ENCODE measurements at places on chromosomes 11 and 22.

- no peak for DNase-seq
Measured at GRCh38 chr11:57361926-57362325, 19.0 kb downstream of the PRG3 start.

DNA sequence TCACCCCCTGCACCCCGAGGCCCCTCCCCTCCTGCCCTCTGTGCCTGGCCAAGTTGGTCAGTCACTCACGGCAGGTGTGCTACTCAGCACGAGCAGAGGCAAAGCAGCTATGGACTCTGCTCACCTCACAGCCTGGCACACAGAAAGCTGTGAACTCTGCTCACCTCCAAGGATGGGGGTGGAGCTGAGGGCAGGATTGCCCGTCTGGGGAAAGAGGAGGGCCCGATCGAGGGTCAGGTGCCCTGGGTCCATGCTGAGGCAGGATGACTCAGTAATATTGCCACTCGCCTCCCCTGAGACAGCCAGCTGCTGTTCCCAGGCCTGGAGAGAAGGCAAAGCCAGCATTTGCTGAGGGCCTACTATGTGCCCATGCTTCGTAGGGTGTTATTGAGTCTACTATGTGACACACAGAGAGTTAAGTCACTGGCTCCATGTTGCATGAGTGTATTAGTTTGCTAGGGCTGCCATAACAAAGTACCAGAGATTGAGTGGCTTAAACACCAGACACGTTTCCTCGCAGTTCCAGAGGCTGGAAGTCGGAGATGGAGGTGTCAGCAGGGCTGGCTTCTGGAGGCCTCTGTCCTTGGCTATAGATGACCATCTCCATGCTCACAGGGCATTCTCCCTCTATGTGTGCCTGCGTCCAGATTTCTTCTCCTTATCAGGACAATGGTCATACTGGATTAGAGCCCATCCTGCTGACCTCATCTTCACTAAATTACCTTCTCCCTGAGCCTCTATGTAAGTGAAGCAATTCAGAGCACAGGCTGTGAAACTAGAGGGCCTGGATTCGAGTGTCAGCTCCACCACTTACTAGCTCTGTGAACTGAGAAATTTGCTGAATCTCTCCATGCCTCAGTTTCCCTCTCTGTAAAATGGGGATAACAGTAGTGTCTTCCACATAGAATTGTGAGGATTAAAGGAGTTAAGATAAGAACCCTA lies 13.2 kb upstream of the TSKU start:
- no peak for DNase-seq

GRCh38 chr11:57325735-57326048 lies 940 bp upstream of the TNKS1BP1 start:
- no peak for DNase-seq

GRCh38 chr11:86115542-86116385 lies 46.9 kb upstream of the PICALM start:
- no peak for DNase-seq

DNA sequence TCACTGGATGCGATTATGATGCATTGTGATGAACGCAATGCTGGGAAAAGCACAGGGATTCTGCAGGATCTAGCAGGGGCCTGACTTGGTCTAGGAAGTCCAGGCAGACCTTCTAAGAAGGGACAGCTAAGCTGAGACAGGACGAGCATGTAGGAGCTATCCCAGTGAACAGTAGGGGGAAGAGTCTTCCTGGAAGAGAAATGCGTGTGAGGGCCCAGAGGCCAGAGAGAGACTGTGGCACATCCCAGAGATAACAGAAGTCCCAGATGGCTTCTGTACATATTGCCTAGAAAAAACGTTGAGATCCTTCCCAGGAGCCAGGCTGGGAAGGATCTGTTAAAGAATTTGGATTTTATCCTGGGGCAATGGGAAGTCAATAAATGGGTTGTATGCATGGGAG lies 24.6 kb downstream of the RCN1 start:
- no peak for DNase-seq

DNA sequence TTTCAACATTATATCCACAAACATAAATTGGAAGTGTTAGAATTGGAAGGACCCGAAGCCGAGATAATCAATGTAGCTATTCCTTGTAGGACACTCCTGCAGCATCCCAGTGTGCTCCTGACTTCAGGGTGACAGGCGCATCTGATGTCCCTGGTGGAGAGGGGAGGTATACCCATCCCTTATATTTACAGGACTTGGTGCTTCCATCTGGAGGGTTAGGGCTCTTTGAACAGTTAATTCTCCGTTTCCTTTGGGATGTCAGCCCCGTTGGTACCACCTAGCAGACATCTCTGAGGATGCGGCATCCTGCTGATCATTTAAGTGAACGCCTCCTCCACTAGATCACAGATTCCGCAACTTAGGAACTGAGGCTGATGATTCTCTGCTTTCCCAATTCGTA lies 451.3 kb downstream of the OPCML start:
- DNase-seq, result no peak

DNA sequence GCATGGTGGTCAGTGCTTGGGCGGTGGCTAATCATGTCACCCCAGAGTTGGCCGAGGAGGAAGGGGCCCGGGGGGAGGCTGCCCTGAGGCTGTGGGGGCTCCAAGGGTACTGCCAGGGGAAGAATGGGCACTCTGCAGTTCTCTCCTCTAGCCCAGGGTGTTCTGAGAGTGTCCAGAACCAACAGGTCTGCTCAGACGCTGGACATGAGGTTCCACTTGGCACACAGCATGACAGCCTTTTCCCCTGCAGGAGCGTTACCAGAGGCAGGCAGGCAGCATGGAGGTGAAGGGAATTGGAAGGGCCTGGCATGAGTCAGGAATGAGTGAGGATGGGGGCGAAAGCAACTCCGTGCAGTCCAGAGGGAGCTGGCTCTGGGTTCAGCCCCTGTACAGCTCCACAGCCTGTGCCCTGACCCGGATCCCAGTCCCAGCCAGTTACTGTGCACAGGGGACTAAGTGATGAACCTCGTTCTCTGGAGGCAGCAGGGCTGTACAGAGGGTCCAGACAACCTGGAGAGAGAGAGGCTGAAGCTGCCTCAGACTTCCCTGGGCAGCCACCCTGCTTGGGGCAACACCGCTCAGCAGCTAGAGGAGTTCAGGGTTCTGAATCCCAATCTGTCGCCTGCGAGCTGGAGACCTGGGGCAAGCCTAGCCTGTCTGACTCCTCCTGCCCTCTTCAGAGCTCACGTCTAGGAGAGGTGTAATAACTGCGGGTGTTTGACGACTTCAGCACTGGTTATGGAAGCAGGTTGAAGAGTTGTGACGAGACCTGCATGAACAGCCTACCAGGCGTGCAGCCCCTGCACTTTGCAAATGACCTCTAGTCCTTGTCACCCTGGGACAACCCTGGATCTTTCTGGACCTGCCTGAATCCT lies 14.7 kb upstream of the TUB start:
- no peak for DNase-seq

DNA sequence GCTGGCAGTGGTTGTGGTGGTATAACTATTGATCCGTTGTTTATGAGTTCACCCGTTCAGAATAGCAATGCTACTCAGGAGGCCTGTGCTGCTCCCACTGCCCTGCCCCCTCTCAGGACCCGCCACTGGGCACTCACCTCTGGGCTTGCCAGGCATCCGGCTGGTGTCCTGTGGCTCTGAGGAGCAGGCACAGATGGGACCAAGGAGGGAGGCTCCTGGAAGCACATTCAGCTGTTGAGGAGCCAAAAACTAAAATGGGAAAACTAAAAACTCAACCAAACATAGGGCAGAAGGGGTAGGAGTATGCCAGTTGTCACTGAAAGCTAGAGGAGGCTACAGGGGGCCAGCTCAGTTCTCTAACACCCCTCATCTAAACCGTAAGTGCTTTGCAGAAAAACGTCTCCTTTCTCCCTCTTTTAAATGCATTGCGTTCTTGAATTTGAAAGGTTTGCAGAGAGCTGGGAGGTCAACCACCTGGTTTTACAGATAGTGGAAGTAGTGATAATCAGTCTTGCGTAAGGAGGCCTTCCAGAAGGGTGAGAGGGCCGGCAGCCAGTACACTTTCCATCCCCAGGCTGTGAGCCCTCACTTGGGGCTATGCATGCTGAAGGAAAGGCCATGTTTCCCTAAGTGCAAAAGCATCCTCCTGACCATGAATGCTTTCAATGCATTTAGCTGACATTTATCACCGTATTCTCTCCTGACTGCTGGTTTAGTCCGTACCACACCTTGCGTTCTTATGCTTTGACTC lies 547.4 kb downstream of the NTM start:
- DNase-seq, result no peak

- DNase-seq, result no peak
Measured at GRCh38 chr22:19880786-19881569, 26.3 kb upstream of the GNB1L start.

GRCh38 chr11:73359930-73360742 lies 16.1 kb upstream of the RELT start:
- no peak for DNase-seq

DNA sequence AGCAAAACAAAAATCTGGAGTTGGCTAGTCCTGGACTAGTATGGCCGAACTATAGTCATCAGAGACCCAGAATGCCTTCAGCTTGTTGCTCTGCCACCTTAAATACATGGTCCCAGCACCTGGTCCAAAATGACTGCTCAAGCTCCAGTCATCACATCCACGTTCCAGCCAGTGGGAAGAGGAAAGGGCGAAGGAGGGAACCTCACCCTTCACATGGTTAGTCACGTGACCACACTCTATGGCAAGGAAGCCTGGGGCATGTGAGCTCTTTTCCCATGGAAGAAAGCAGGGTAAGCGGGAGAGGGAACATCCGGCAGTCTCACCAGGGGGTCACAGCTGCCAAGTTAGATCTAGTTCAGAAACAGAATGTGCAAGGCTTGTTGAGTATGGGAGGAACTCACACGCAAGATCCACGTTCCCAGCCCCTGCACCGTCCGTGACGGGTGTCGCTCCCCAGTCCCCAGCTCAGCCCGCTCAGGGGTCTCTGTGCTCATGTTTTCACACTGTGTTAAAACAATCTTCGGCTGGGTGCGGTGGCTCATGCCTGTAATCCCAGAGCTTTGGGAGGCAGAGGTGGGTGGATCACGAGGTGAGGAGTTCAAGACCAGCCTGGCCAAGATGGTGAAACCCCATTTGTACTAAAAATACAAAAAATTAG lies 1.9 kb upstream of the ANO9 start:
- DNase-seq, result no peak

GRCh38 chr22:41521126-41521525 lies 23.1 kb downstream of the POLR3H start:
- no peak for DNase-seq

- DNase-seq, result no peak
Measured at GRCh38 chr11:78961247-78961646, 386.6 kb upstream of the NARS2 start.

GRCh38 chr11:57405271-57405860 lies 14.9 kb upstream of the PRG2 start:
- DNase-seq, result no peak

GRCh38 chr11:133895061-133895479 lies 49.8 kb upstream of the SPATA19 start:
- DNase-seq, result no peak

DNA sequence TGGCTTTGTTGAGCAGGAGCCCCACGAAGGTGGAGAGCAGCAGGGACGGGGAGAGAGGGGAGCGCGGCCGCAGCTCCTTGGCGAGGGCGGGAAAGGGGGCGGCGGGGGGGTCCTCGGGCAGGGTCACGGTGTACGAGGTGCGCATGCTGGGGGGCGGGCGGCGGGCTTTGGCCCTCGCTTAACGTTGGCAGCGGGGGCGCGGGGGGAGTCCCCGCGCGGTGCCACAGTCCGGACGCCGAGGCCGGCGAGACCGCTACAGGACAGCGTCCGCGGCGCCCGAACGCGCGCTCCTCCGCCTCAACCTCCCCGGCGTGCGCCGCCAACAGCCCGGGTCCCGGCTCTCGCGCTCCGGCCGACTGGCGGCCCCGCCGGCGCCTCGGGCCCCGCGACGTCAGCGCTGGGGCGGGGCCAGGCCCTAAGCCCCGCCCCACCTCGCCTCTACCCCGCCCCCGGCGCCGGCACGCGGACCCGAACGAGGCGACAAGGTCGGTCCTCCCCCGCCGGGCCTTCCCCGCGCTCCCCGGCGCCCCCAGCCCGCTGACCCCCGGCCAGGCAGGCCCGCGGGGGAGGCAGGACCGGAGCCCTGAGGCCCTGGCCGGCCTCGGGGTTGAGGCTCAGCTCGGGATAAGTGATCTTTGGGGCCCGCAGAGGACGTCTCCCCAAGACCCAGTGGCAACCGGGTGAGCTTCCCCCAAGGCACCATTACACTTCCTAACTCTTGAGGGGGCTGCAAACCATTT lies 17.5 kb downstream of the USP2 start:
- no peak for DNase-seq

DNA sequence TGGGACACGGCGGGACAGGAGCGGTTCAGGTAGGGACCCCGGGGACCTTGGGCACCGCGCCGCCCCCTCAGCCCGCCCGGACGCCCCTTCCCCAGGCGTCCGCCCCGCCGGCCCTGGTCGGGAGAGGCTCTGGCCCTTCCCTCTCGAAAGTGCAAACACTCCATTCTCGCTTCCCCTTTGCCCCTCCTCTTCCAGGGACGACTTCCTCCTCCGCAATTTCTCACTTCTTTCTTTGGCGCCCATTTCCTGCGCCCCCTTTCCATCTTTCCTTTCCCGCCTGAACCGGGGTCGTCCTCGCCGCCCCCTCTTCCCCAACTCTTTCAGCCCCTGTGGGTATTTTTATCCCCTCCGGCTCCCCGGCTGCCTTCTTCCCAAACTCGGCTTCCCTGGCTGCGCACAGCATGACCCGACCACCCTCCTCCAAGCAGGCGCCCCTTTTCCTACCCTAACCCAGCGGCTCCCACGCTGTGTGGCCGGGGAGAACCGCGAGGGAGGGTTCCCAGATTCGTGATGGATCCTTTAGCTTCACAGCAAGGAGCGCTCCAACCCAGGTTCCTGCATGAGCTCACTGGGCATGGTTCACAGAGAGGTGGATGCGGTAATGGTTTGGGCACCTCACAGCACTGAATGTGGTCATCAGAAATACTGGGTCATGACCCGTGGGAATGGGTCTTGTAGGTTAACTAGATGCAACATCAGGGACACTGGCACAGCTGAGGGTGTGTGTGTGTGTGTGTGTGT lies 689 bp downstream of the RAB39A start:
- DNase-seq, result no peak

- DNase-seq, result no peak
Measured at GRCh38 chr22:19905347-19906276, 36.0 kb upstream of the COMT start.

GRCh38 chr11:84673753-84674152 lies 953.4 kb downstream of the DLG2 start:
- DNase-seq, result no peak

DNA sequence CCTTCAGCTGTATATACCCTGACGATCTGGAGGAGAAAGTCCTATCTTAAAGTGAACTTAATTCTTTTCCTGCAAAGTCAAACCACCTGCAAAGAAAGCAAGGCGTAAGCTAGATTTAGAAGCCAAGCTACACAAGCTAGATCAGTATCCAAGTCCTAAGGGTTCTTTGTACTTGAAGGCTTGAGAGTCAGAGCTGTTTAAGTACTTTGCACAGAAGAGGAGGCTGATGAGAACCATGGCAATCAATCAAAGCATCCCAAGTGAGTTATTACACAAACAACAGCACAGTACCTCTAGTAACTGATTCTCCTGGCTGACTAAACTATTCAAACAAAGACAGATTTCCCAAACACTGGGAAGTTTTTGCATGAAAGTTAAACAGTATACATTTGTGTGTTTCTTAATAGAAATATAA lies 1.9 kb downstream of the CDON start:
- no peak for DNase-seq
